ENCODE measurements at places on chromosomes 5 and 9.

GRCh38 chr5:64826541-64826940 lies 57.8 kb downstream of the CWC27 start:
- DNase-seq, result no peak

GRCh38 chr5:132876020-132876759 lies 2.7 kb downstream of the LEAP2 start:
- no peak for DNase-seq

GRCh38 chr5:32450952-32451351 lies 6.4 kb upstream of the ZFR start:
- DNase-seq, result no peak

DNA sequence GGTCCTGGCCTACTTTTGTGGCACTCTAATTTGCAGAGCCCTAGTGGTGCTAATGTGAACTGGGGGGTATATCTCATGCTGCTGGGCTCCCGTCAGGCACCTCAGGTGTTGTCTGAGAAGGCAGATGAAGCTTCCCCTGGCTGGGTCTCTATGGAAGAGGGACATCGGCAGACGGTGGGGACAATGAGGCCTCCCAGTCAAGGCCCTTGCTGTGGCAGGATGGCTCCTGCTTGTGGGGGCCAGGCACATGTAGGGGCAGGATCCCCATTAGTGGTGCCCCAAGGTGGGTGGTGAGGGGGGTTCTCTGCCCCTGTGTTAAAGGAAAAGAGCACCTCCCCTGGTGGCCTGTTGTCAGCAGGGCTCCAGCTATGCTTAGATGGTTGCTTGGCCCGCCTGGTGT lies 192.8 kb upstream of the S1PR3 start:
- no peak for DNase-seq

DNA sequence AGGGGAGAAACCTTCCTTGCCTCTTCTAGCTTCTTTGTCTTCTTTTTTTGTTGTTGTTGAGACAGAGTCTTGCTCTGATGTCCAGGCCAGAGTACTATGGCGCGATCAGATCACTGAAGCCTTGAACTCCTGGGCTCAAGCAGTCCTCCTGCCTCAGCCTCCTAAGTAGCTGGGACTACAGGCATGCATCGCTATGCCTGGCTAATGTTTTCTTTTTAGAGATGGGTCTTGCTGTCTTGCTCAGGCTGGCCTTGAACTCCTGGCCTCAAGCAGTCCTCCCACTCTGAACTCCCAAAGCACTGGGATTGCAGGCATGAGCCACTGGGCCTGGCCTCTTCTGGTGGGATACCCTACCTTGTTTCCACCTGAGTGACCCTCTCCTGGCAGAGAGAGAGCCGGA lies 3.4 kb upstream of the PAXX start:
- DNase-seq, result no peak

DNA sequence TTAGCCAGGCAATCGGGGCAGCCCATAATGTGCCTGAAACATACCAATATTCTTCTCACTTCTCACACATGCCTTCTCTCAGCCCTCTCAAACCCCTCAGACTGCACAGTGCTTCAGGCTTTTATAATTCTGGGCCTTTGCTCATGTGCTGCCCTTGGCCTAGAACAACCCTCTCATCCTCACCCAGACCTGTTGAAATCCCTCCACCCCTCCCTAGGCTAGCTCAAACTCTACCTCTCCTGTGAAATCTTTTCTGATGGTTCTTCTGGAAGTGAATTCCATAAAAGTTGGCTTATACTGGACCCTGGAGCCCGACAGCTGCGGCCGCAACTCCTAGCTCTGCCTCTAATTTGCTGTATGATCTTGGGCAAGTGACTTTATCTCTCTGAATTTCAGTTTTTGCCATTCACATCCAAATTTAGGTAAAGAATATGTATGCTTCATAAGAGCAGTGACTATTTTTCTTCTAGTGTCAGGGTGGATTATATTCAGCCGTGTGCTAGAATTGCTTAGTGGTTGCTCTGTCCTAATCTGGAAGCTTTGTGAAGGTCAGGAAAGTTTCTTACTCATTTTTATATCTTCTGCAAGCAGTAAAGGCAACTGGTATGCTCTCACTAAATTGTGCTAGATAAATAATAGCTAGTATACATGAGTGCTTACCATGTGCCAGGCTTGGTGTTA lies 221.4 kb downstream of the MAPKAP1 start:
- no peak for DNase-seq
